Stimulated activated CD4-positive, alpha-beta T cell treated with anti-CD3 and anti-CD28 coated beads, Interleukin-12 subunit alpha, Interleukin-12 subunit beta, amount 100 ng/mL, for 24 hours (primary cell): ENCODE measurements at places on chromosomes 4 and X.

DNA sequence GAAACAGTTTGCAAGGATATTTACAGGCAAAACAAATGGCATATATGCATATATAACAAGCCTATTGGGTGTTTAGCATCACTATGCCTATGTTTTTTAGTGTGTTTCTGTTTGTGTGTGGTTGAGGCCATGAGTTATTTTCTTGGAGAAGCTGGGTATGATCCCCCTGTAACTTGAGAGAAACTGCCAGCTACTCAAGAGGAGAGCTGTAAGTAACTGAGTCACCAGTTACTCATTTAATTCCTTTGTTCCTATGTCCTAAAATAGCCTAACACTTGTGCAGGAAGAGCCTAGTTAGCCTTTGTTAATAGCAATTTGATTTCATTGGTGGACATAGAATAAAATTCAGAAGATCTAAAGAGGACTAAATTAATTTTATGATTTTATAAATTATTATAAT is 79.1 kb downstream of the PWWP3B start:
- DNase-seq, result no peak

DNA sequence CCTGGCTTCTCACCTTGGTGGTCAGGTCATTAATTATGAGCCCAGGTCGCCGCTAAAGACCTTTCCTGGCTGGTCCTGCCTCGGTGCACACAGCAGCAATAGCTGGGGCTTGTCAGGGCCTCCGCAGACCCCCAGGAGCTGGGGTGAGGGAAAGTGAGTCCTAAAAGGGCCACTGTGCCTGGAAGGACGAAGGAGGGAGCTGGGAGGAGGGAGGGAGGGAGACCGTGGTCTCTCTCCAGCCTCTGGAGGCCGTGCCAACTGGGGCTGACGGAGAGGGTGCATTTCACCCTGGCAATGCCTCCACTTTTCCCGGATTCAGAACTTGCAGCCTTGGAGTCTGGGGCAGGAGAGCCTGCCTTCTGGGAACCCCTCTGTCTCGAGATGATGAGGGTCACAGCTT is 60.4 kb downstream of the CRLF2 start:
- no peak for DNase-seq

DNA sequence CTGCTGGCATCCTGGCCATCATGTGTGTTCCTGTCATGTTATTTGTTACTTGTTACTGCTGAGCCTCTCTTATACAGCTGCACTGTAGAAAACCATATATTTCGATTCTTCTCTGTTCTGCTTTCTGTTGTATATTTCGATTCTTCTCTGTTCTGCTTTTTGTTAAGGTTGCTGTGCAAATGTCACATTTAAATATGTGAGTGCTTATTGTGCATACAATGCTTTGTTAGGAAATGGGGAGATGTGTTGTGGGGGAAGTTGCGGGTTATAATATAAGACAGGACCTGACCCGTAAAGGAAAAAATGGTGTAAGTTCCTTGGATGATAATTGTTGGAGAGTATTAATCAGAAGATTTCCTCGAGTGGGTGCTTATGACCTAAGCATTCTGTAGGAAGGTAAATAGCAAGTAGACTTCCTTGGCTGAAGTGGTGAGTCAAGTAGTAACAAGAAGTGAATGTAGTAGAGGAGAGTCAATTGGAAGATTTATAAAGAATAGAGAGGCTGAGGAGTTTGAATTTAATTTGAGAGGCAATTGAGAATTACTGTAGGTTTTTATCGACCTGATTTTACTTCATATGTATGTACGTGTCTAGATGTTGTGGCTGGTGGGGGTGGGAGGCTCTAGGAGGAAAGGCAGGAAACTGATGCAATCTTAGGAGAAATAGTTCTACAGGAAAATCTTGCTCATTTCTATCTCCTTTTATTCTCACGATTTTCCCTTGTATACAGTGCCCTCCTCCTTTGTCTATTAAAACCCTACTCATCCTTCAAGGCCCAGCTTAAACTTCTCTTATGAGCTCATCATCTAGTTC is 8.5 kb downstream of the OGT start:
- DNase-seq, result no peak

DNA sequence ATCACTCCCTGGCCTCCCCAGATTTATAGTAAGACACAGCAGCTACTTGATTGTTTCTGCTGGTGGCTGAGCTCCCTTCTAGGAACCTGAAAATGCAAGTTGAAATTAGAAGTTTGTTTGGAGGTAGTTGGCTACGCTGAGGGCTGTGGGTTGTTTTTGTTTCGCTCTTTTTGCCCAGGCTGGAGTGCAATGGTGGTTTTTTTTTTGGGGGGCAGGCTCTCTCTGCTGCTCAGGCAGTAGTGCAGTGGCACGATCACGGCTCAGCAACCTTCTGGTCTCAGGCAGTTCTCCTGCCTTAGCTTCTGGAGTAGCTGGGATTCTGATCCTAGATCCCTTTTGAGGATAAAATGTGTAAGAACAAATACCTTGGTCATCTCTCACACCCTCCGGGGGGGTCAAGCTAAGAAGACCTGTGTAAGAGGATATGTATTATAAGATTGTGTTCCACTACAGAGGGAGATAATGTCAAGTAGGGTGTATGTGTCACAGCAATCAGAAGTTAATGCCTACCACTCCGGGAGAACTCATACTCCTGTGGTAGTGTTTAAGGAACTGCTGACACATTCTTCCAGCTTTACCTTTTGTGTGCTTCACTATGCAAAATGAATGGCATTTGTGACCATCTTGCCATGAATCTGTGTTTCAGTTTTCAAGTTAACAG is 9.7 kb downstream of the JADE1 start:
- DNase-seq, result no peak
